ENCODE measurements at places on chromosomes 6 and 20.
A peak's percentile ranks its signal among the peaks of the same experiment; 100 is the strongest.

- DNase-seq = no peak
These were observed 55.2 kb downstream of the PIGU start for GRCh38 chr20:34621383-34622367.

DNA sequence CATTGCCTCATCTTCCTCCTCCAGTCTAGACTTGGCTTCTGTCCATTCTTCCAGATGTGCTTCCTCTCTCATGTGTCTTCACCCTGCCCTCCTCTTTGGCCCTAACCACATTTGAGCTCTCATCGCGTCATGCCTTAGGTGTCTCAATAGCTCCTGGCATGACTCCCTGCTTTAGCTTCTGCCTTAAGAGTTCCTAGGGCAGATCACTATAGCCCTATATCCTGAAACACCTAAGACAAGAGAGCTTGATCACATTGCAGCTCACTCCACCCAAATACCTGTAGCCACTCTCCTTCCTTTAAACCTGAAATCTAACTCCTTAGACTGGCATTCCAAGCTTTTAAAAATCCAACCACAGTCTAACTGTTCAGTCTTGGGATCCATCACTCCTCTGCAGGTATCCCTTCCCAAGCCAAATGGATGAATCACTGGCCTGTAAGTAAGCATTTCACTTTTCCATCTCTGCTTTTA is 69.0 kb upstream of the STXBP5 start:
- no peak for DNase-seq

- DNase-seq = no peak
These were observed 34.1 kb downstream of the TGM2 start for GRCh38 chr20:38130687-38131587.

DNA sequence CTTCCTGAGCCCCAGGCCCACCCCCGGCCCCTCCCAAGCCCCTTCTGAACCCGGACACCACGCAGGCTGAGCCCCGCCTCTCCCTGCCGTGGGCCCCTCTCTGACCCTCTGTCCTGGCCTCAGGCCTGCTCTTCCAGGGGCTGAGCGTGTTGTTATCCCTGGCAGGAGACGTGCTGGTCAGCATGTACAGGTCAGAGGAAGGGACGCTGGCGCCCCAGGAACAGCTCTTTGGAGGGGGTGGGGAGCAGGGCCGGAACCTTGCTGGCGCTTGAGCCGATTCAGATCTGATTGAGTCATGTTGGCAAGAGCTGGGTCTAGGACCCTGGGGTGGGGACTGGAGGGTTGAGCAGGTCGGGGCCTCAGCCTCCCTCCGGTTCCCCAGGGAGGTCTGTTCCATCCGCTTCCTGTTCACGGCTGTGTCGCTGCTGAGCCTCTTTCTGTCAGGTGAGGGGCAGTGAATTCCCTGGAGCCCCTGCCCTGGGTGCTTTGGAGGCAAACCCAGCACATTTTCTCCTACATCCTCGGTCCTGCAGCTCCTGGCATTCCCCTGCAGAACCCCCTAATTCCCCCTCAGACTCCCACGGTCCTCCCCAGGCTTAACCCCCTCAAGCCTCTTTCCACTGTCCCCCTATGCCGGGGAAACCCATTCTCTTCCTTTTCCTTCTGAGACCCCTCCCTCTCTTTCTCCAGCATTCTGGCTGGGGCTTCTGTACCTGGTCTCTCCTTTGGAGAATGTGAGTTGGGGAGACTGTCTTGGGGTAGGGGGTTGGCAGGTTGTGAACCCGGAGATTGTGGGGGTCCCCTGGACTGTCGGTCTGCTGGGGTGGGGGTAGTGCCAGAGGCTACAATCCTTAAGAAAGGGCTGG is 2.0 kb downstream of the SPAG4 start:
- peak; percentile 33 for DNase-seq

GRCh38 chr6:3005874-3006273 is 6.2 kb downstream of the NQO2 start:
- DNase-seq = no peak

DNA sequence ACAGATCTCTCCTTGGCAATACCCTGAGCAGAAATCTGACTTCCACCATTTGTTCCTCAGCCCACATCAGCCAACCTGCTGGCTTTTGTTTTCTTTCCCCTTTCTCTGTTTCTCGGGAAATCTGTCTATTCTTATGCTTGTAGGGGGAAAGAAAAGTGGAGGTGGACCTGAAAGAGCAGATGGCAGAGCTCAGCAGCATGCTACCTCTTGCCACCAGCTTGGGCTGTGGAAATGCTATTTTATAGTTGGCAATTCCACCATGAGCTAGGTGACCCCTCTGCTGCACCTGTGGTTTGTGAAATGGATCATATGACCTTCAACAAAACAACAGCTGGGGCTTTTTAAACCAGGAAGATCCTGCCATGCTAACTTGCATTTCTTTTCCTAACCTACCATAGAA is 6.8 kb upstream of the SPATS1 start:
- DNase-seq = no peak

- no peak for DNase-seq
These were observed 198.5 kb downstream of the HIVEP2 start for GRCh38 chr6:142746524-142746923.

- no peak for DNase-seq
These were observed 220.0 kb downstream of the ZFAND3 start for GRCh38 chr6:38039502-38039901.

DNA sequence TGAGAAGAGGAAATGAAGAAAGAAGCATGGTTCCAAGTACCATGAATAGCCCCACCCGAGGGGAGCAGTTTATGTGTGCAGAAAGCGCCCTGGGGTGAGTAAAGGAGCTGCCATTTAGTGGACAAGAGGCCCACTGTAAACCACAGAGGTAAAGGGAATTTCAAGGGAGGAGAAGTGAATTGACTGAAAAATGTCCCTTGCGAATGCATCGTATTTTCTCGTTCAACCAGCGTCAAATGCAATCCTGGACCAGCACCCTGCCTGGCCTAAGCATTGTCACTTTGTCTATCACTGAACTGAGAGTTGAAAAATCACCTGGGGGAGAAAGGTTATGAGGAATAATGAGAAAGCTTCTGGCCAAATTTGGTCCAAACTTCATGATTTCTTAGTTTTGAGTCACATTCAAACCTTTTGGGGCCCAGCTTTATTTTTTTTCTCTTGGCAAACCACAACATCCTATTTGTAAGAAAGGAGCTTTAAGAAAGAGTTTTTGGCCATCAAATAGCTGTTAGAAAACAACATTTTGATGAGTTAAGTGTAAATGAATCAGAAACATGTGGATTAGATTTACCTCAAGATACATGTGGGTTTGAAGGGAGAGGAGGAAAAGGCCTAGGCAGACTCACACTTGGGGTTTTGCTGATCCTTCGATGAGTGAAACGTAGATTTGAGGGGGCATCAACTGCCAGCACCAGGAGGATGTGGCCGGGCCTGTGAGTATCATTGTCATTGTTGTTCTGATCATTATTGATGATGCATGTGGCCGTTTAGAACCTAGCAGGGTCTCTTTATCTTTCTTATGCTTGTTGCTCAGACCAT is 214.0 kb downstream of the CLIC5 start:
- DNase-seq = no peak

DNA sequence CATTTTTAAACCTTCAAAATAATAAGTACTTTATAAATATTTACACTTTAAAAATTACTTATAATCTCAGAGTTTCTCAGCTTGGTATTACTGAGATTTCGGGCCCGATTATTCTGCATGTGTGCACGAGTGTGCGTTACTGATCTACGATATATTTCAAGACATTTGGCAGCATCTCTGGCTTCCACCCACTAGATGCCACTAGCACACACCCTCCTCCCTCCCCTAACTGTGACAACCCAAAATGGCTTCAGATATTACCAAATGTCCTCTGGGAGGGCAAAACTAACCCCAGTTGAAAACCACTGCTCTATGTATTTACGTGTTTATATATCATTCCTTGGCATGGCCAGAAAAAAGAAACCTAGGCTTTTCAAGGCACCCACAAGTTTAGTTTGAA is 95.9 kb downstream of the FYN start:
- DNase-seq = no peak

DNA sequence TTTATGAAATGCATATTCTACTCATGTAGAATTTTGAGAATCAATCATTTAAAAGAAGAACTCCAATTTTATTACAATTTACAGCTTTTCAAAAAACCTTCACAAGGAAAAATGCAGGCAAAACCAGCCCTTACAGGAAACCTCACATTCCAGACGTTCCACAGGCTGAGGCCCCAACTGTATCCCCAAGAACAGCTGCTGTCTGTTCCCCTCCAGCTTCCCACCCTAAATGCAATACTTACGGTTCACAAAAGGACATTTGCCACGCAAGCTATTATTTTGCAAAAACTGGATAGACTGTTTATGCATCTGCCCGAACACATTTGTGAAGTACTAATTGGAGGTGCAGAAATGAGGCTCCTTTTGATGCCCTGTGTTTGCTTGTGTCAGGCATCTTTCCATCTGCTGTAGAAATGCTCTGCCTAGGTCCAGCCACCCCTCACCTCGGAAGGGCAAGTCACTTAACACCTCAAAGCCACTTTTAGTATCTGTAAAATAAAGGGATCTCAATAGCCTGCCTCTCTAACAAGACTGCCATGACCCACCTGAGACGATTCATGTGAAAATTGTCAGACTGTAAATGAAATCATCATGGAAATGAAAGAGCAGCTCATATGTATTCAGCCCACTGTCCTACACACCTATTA is 26.5 kb downstream of the PDE10A start:
- no peak for DNase-seq

GRCh38 chr6:168147205-168147738 is 68.3 kb upstream of the FRMD1 start:
- no peak for DNase-seq

GRCh38 chr6:39426073-39426456 is 103.6 kb upstream of the KCNK16 start:
- DNase-seq = peak; percentile 25
